ENCODE measurements at places on chromosomes 7 and 10.
A peak's percentile ranks its signal among the peaks of the same experiment; 100 is the strongest.

GRCh38 chr7:120877701-120878100 lies 19.8 kb upstream of the TSPAN12 start:
- DNase-seq, result no peak

DNA sequence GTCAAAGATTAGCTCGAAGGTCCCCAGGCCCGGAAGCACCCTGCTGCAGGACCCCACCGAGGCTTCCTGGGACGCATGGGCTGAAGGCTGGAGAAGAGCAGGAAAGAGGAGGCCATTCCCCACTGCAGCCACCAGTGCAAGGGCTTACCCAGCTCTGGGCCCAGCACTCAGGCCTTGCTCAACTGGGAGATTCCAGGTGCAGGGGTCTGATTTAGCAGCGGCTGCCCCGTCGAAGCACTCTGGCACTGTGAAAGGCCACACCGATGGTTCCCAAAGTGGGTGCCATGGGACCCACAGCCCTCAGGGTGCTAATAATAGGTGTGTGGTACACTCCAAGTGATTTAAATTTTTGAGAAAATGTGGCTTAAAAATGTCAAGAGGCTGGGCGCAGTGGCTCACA lies 130.9 kb downstream of the OAT start:
- no peak for DNase-seq

GRCh38 chr7:5528071-5528814 lies 104.6 kb upstream of the TNRC18 start:
- DNase-seq, result no peak

- DNase-seq, result no peak
Measured at GRCh38 chr10:111209692-111210091, 132.9 kb downstream of the ADRA2A start.

GRCh38 chr7:151173386-151174245 lies 6.1 kb upstream of the GBX1 start:
- no peak for DNase-seq

DNA sequence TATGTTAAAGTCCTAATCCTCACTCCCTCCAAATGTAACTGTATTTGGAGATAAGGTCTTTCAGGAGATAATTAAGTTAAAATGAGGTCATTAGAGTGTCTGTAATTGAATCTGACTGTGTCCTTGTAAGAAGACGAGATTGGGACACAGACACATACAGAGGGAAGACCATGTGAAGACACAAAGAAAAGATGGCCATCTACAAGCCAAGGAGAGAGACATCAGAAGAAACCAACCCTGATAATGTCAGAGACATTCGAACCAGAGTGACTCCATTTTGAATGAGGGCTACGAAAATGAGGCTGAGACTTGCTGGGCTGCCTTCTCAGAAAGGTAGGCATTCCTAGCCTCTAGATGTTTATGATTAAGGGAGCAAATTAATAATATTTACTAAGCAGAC lies 542 bp upstream of the SAMD9L start:
- DNase-seq, result no peak

DNA sequence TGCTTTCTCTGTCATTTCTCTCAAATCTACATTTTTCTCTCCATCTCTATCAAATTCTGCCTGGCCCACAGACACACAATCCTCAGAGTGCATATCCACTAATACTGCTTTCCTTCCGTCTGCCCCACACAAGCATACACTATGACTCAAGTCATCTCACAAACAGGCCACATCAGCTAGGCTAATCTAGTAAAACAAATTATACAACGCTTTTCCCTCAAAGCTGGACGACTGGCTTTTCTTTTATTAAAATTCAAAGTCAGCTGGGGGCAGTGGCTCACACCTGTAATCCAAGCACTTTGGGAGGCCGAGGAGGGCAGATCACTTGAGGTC lies 161.1 kb downstream of the FAM107B start:
- DNase-seq, result no peak

DNA sequence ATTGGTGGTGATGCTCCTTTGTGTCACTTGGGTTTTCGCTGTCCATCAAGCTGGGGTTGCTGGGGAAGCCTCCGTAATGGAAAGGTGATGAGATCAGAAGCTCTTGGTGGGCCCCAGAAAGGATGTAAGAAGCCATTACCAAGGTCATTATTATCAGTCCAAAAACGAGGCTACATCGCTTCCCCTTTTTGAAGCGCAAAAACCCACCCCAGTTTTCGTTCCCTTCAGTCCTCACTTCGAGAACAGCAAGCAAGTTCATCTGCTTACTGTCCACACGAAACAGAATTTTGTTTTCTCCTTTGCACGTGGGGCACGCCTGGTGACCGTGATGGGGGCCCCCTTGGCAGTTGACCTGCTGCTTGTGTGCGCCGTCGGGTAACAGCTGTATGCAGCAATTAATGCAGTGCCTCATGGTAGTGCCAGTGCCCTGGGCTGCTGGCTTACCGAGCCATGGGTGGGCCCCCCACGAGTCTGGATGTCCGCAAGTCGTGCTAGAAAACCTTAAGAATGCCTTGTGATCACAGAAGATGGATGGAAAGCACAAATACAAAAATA lies 47.5 kb downstream of the CHST15 start:
- DNase-seq, result no peak

GRCh38 chr10:8240861-8241260 lies 186.4 kb downstream of the GATA3 start:
- DNase-seq, result no peak

DNA sequence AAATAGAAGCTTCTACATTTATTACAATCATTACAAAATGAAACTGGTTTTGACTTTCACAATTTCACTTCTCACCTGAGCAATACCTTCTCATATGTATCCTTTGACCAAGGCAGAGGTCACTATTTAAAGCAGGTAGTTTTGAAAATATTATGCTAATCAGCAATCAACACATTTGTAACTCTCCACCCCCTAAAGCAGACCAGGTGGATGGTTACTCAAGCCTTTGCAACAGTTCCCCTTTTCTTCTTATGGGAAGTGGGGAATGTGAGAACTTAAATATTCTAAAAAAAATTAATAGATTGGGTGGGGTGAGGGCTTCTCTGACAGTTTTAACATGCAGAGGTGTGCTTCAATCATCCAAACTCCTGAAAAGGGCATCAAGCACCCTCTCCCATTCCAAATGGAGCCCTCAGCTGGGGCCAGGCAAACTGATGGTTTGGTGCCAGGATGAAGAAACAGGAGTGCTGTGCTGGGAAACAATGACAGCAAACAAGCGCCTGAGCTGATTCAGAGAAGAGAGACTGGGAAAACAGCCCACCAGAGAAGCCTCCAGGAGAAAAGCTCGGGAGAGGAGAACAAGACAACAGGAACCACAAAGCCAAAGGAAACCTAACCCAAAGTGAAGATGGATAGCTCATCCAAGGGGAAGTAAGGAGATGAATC lies 17.1 kb downstream of the RAPGEF5 start:
- DNase-seq, result no peak

DNA sequence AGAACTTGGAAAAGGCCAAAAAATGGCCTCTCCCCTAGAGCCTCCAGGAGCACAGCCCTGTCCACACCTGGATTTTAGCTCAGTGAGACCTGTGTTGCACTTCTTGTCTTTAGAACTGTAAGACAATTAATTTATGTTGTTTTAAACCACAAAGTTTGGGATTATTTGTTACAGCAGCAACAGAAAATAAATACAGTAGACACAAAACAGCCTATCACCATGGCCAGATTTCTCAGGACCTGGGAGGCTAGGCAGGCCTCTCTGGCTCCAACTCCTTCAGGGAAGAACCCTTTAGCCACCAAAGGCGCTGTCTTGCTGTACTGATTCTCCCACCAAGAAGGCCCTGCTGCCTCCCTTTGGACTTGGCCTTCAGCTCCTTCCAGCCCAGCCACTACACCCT lies 54.1 kb upstream of the PSAP start:
- no peak for DNase-seq

DNA sequence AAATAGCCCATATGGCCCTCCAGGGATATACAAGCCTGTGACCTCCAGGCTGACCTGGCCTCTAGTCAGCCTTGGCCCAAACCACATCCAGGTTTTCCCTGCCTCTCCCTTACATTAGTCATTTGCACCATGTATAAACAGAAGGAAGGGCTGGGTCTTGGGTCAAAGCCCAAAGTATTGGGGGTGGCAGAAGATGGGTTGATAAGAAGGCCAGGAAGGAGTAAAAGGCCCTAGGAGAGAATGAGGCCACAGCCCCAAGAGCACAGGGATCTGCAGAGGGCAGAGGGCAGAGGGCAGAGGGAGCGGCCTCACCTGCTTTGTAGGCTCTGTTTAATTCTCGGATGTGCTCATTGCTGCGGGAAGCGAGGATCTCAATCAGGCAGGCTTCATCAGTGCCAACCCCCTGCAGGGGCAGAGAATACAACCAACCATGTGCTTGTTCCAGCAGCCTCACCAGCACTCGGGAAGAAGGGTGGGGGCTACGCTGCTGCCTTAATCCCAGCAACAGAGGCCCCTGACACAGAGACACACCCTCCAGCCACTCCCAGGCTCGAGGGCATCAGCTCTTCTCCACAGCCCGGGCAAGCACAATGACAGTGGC lies 31.3 kb downstream of the PLAC9 start:
- DNase-seq, result no peak

GRCh38 chr7:86939197-86939814 lies 120.1 kb downstream of the ELAPOR2 start:
- DNase-seq, result peak; percentile 37

GRCh38 chr10:72337039-72337629 lies 17.6 kb downstream of the DNAJB12 start:
- DNase-seq, result peak; percentile 87

- peak; percentile 43 for DNase-seq
Measured at GRCh38 chr7:98107313-98107721, 655 bp downstream of the LMTK2 start.

DNA sequence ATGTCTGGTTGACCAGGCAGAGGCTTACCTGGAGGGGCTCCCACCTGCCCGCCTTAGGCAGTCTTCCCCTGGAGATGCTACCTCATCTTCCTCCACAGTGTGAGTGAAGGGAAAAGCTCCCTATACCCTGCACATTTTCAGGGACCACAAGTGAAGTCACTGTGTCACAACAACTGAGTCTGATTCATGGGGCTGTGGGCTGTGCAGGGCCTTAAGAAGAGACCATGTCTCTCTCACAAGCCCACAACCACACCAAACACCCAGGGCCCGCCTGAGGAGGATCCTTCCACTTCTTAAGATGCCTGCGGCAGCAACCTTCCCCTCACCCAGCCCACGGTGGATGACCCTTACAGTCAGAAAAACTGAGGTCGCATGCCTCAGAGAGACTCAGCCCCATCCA lies 118.3 kb downstream of the KMT2E start:
- no peak for DNase-seq

DNA sequence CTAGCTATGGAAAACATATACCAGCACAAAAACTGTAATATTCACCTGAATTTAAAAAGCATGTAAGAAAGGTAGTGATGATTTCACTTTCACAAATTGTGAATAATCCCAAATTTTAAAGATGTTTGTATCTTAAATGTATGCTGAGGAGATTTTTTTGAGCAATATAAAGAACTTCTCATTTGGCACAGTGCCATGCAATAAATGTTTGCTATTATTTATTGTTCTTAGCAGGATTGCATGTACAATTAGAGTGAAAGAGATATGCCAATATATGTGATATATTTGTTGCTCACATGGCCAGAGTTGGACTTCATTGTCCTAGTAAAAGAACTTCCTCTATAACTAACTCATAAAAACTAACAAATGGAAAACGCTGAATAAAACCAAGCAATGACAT lies 895.1 kb upstream of the KCND2 start:
- DNase-seq, result no peak

GRCh38 chr7:94410413-94411187 lies 15.9 kb downstream of the COL1A2 start:
- DNase-seq, result no peak

- DNase-seq, result no peak
Measured at GRCh38 chr7:15368653-15369052, 193.2 kb downstream of the AGMO start.

GRCh38 chr7:98569691-98570337 lies 47.3 kb upstream of the NPTX2 start:
- no peak for DNase-seq

- peak; percentile 79 for DNase-seq
Measured at GRCh38 chr7:140060788-140061606, 1.8 kb downstream of the PARP12 start.

GRCh38 chr7:4162884-4163564 lies 519.1 kb upstream of the FOXK1 start:
- no peak for DNase-seq

- no peak for DNase-seq
Measured at GRCh38 chr7:134308548-134308947, 8.2 kb downstream of the SLC35B4 start.

DNA sequence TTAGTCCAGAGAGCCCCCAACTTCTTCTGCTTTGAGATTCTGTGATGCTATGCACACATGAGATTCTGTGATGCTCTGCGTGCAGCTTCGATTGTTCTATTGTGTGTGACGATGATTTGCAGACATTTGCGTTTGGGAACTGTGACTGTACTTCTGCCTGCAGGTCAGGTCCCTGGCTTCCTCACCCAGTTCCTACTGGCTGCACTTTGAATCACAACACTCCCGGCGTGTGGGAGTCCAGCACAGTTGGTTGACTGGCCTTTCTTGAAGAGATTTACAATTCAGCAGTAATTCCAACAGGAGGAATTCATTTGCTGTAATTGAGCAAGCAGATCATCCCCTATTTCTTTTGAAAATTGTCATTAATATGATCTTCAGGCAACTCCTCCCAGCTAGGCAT lies 252.2 kb upstream of the YAE1 start:
- DNase-seq, result no peak

GRCh38 chr10:65555192-65555591 lies 1370.6 kb upstream of the LRRTM3 start:
- DNase-seq, result no peak

- DNase-seq, result no peak
Measured at GRCh38 chr7:22935269-22935668, 78.7 kb downstream of the HYCC1 start.

- no peak for DNase-seq
Measured at GRCh38 chr10:68007356-68007755, 67.7 kb downstream of the HERC4 start.

DNA sequence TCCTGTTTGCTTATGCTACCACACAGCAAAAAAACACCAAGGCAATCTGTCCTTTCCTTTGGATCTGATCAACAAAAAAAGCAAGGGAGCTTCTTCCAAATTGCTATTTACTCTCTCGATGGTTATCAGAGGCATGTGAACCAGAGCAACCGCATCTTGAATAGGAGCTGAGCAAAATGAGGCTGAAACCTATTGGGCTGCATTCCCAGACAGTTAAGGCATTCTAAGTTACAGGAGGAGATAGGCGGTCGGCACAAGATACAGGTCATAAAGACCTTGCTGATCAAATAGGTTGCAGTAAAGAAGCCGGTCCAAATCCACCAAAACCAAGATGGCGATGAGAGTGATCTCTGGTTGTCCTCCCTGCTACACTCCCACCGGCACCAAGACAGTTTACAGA lies 76.8 kb upstream of the FRMD4A start:
- DNase-seq, result no peak

GRCh38 chr10:69684020-69684980 lies 54.3 kb downstream of the FAM241B start:
- DNase-seq, result no peak

GRCh38 chr7:28466341-28466740 lies 54.0 kb downstream of the CREB5 start:
- no peak for DNase-seq
